Fibroblast of the conjunctiva (primary cell): ENCODE measurements at places on chromosomes 5 and 9.

GRCh38 chr9:21872696-21873095 lies 70.3 kb downstream of the MTAP start:
- DNase-seq = no peak

DNA sequence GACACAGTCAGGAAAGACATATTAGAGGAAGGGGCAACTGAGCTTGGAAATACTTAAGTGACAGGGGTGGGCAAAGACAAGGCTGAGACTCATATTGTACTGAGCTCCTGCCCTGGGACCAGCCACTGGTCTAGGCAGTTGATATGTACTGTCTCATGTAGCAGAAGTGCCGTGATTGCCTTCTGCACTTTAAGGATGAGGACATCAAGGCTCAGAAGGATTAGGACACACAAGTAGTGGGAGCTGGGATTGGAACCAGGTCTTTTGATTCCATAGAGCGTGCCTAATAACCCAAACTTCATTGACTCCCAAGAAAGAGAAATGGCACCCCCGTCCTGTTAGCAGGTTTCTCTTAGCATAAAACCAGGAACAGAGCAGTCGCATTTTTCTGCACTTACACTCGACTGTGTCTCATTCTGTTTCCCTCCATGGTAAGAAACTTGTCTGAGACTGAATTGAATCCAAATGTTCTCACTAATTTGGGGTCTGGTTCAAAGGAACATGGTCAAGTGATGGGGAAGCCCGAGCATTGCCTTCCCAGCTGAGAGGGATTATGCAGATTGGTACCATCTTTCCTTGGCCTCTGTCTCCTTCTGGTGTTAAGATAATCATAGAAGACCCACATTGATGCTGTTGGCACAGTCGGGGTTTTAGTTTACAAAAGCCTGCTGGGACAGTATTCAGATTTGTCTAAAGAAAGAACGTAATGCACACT lies 70.4 kb downstream of the ANGPTL2 start:
- DNase-seq = no peak

DNA sequence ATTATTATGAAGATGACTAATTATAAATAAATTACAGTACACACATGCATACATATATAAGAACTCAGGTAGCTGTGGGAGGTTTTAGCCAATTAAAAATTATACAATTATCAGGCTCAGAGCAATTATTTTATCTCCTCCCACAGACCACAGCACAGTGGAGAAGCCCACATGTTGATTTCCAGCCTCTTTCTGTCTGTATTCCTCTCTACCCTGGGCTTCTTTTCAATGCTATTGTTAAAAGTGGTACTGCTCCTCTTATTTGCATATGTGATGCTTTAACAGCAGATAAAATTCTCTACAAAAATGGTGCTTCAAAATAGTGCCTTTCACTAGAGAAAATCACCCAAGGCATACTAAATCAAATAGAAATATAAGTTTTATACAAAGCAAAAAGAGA lies 218.7 kb downstream of the NFIB start:
- DNase-seq = no peak

- DNase-seq = no peak
These were observed 114.0 kb upstream of the ALDH1B1 start for GRCh38 chr9:38278457-38278856.

DNA sequence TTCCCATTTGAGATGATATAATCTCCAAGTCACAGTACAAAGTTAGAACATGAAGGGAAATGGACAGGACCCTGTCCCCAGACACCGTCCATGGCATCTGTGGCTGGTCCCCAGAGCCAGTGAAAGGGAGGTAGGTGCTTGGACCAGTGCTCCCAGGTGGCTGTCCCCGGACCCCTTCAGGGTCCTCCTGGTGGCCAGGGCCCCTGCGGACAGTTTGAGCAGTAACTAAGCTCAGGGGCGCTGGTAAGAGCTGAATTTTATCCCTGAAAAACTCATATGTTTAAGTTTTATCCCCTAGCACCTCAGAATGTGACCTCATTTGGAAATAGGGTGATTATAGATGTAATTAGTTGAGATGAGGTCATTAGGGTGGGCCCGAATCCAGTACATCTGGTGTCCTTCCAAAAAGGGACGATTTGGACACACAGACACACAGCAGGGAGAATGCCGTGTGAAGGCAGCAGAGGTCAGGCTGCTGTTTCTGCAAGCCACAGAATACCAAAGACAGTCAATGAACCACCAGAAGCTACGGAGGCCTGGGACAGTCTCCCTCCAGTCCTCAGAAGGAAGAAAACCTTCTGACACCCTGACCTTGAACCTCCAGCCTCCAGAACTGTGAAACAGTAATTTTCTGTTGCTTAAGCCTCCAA lies 185.0 kb downstream of the ATPSCKMT start:
- DNase-seq = no peak

GRCh38 chr5:25128606-25129005 lies 483.8 kb upstream of the CDH10 start:
- DNase-seq = no peak

DNA sequence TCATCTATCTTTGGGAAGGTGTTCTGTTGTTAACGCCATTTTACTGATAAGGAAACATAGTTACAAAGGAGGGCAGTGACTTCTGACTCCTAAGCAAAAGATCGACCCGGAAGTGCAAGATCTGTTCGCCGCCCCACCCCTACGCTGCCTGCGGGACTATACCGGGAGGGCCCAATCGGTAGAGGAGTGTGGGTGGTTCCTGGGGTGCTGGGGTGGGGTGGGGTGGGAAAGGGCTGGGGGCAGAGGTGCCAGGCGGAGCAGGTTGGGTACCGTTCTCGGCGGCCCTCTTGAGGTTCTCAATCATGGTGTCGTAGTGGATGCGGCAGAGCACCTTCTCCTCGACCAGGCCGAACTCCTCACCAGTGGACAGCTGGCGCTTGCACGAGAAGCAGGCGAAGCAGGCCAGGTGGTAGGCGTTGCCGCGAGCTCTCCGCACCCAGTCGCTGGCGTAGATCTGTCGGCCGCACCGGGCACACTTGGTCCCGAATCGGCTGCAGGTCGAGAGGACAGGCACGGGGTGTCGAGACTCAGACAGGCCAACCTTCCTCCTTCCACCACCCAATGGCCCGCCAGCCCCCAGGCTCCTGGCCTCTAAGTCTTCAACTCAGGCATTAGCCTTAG lies 11.8 kb downstream of the LHX6 start:
- no peak for DNase-seq

GRCh38 chr9:84754461-84754860 lies 84.9 kb downstream of the NTRK2 start:
- no peak for DNase-seq

DNA sequence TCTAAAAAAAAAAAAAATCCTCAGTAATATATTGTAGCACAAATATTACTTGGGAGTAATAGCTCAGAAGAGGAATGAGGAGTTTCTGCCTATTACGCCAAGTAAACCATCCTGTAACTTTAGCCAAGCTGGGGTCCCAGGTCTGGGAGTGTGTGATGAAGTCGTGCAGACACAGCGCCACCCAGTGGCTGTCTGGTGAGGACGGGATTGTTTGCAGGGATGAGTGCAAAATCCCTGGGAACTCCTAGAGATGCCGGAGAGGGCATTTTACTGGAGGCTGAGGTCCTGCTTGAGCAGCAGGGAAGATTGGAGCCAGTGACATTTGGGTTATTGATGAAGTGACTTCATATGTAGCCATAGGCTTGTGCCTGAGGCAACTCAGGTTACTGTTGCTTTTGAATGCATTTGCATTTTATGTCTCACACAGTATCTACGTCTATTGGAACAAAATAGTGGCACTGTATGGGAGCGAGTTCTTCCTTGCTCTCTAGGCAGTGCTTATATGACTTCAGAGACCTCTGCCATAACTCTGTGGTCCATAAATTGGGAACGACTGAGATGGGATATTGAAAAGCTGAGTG lies 72.8 kb downstream of the PSAT1 start:
- peak; percentile 68 for DNase-seq
